D341Med (cell line): ENCODE measurements at places on chromosomes 5 and 9.

GRCh38 chr9:85151162-85151561, 481.6 kb downstream of the NTRK2 start:
- DNase-seq: no peak

GRCh38 chr5:167702014-167702413, 589.4 kb upstream of the WWC1 start:
- DNase-seq: no peak

GRCh38 chr5:131210151-131210510, 39.4 kb downstream of the LYRM7 start:
- no peak for DNase-seq

DNA sequence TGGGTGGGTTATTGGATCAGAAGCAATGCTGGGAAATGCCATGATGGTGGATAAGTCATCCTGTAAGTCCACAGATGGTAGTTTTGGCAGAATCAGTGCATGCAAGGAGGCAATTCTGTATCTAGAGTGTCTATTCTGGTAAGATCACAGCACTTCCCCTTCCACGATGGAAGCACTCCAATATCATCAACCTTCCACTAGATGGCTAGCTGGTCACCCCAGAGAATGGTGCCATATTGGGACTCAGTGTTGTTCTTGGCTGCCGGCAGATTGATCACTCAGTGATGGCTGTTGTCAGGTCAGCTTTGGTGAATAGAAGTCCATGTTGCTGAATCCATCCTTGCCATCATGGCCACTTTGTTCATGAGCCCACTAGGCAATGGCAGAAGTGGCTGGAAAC, 553.5 kb downstream of the CSNK1G3 start:
- DNase-seq: no peak

DNA sequence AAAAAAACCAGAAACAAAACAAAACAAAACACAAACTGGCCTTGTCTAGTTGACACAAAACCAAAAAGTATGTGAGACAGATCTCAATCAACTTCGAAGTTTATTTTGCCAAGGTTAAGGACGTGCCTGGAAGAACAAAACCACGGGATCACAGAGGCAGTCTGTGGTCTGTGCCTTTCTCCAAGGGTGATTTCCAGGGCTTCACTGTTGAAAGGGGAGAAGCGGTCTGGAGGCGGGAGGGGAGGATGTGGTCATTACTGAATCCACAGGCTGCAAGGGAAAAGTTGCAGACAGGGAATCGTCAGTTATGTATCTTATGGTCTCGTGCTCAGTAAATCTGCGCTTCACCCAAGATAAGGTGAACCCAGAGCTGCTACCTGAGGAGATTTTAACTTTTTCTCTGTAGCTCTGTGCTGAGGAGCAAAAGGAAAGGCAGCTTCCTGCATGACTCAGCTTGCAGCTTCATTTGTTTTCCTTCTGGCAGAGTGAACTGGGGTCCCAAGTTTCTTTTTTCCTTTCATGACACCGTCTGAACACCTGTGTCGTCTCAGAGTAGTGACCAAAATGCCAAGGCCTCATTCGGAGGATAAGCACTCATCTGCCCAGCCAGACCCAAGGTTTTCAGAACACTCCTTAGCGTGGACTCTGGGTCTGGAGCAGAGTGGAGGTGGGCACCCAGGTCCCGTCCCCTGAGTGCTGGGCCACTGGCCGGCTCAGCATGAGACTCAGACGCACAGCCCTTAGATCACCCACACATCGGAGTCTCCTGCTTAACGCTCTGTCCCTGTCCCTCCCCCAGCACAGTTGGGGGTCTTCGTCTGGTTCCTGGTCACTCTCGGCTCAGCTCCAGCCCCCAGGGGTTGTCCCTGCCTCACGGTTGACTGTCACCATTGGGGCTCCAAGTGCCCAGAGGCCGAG, 25.9 kb downstream of the ROPN1L start:
- DNase-seq: no peak
